Keratinocyte (primary cell): ENCODE measurements at places on chromosomes 2 and 18.

DNA sequence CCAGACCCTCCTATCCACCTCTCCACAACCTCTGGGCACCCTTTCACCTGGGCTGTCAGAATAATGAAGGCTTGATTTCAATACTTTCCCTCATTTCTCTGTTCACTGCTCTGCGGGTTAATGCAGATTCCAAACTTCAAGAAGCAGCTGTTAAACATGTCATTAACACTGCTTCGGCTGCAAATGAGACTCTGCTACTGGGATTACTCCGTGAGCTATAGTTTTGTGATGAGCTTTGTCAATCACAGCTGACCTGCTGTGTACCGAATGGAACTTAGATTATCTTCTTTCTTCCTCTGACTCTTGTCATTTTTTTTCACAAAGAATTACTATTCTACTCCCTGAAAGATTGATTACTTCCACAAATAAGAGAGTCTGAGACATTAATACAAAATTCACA is 160.5 kb downstream of the TMEM182 start:
- no peak for DNase-seq

GRCh38 chr2:238467792-238468191 is 41.1 kb downstream of the ASB1 start:
- no peak for DNase-seq

DNA sequence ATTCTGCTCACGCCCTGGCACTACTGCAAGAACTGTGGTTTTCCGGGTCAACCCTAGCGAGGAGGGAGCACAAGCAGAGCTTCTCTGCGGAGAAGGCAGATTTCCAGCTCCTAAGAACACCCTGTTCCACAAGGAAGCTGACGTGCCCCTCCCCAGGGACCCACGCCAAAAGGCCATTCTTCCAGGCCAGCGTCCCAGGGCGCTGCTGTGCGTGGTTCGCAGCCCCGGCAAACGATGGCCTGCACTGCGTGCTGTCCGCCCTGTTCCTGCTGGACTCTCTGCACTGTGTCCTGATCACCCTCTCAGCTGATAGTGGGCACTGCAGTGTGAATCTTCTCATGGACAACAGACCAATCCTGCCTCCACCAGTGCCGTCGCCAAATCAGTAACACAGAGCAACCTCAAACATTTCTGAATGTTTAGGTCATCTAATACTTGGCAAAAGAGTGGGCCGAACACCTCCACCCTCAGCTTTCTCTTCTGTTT is 49.1 kb downstream of the ADI1 start:
- DNase-seq, result no peak

DNA sequence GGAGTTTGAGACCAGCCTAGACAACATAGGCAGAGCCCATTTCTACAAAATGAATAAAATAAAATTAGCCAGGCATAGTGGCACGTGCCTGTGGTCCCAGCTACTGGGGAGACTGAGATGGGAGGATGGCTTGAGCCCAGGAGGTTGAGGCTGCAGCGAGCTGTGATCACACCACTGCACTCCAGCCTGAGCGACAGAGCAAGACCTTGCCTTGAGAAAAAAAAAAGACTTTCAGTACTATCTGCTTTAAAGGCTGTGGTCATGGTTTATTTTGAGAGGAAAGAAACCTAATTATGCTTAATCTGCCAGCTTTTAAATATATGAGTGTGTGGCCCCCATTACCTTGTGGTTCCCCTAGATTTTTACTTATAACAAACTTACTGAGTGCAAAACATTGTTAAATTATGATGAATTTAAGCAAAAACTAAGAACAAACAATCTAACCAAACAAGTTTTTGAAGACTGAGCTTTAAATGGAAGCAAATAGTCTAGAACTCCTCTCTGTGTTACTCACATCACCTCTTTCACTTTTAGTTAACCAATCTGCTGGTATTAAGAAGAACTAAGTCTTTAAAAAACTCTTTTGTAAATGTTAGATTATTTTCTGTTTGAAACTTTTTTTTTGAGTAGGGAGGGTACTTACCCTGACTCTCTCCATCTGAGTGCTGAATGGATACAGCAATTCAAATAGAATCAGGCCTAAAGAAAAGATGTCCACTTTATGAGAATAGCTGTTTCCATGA is 65.4 kb downstream of the EIF2AK3 start:
- DNase-seq, result no peak

GRCh38 chr2:36352701-36353100 is 2.9 kb upstream of the CRIM1 start:
- DNase-seq, result no peak

DNA sequence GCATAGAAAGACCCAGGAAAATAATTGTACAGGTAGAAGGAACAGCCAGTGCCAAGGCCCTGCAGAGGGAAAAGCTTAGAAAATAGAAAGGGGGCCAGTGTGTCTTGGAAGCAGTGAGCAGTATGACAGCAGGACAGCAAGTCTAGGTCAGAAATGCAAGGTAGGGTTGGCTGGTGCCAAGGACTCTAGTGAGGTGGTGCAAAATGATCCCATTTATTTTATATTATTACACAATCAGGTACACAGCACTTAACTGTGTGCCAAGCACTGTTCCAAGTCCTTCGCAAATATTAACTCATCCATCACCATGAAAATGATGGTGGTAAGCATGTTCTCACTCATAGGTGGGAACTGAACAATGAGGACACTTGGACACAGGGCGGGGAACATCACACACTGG is 100.0 kb downstream of the AQP4 start:
- DNase-seq, result no peak

GRCh38 chr2:102480285-102481195 is 7.5 kb downstream of the SLC9A4 start:
- no peak for DNase-seq

DNA sequence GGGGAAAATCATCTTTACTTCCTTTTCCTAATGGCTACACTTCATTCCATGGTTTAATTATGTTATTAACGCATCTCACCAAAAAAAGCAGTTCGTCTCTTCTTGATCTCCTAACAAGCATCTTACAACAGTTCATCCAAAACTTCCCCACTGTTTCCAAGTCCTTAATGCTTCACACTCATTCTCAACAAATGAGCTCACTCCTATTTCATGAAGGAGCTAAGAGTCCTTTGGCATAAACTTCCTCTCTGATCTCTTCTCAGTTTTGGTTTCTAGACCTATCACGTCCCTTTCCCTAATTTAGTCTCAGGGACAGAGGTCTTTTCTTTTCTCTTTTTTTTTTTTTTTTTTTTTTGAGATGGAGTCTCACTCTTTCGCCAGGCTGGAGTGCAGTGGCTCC is 205.9 kb upstream of the SLC39A10 start:
- no peak for DNase-seq

DNA sequence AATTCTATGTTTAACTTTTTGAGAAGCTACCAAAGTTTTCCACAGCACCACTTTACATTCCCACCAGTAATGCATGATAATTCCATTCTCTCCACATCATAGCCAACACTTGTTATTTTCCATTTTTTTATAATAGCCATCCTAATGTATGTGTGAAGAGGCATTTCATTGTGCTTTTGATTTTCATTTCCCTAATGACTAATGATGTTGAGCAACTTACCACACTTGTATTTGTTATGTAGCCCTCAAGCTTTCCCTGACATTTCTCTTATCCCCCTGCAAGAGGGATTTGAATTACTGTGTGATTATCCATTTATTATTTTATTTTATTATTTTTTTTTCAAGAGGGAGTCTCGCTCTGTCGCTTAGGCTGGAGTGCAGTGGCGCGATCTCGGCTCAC is 23.6 kb upstream of the SOS1 start:
- no peak for DNase-seq

GRCh38 chr2:146561996-146562395 is 1282.8 kb upstream of the ACVR2A start:
- DNase-seq, result no peak

- no peak for DNase-seq
Measured at GRCh38 chr2:197208024-197208423, 102.6 kb downstream of the ANKRD44 start.

DNA sequence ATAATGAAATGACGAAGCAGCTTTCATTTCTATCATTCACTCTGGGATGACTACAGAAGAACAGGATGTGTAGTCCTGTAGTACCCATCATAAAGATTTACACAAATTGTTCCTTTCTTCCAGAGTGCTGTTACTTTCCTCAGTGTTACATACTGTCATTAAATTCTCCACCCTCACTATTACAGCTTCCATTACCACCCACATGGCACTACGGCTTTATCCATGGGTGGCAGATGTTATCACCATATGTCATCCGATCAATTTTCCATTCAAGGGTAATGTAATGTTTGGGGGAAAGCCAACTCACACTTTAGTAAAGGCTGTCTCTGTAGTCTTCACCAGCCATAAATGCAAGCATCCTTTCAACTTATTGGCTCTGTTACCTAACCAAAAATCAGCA is 7.1 kb upstream of the CSRNP3 start:
- no peak for DNase-seq

DNA sequence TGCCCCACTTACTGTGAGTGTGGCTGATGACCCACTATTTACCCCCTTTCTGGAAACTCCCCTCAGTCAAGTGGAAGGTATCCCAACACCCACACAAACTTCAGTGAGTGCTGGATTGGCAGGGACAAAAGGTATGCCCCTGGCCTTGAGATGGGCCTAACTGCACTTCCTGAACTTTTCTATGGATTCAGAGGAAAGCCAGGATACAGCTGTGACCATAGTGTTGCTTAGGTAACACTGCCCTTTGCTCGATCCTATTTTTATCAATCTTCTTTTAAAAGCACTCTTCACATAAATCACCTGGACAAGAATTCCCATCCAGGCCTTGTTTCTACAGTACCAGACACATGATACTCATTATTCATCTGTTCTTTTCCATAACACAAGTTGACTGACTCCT is 671.5 kb upstream of the SLC8A1 start:
- DNase-seq, result no peak

GRCh38 chr2:217150236-217150635 is 290.4 kb upstream of the TNP1 start:
- DNase-seq, result no peak

DNA sequence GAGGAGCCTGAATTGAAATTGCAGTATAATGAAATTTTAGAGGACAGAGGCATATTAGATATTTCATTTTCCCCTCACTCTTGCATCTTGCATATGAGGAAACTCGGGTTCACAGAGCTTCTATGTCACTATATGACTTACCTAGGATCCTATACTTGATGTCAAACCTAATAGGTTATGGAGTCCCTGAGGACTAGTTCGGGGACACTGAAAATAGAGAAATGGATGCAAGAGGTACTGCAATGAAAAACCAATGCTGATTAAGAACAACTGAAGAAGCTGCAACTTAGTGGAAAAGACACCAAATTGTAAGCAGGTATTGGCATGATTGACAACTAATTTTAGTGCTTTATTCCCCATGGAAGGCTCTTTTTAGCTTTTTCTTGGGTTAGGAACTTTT is 210.1 kb downstream of the IKZF2 start:
- DNase-seq, result no peak

DNA sequence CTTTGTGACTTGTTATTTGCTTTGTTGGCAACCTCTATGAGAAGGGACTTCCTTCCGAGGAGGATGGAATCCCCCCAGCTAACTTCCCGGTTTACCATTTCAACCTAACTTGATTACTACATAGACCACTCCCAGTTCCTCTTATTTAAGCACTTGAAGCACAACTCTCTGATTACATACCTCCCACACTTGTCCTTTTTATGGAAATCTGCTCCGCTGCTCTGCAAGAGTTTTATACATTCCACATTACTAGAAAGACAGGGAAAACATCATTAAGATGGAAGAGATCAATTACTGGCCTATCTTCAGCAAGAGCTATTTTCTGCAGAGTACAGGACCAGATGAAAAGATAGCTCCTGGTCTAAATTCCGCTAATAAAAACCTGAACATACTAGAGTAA is 160.0 kb upstream of the PGAP1 start:
- no peak for DNase-seq

DNA sequence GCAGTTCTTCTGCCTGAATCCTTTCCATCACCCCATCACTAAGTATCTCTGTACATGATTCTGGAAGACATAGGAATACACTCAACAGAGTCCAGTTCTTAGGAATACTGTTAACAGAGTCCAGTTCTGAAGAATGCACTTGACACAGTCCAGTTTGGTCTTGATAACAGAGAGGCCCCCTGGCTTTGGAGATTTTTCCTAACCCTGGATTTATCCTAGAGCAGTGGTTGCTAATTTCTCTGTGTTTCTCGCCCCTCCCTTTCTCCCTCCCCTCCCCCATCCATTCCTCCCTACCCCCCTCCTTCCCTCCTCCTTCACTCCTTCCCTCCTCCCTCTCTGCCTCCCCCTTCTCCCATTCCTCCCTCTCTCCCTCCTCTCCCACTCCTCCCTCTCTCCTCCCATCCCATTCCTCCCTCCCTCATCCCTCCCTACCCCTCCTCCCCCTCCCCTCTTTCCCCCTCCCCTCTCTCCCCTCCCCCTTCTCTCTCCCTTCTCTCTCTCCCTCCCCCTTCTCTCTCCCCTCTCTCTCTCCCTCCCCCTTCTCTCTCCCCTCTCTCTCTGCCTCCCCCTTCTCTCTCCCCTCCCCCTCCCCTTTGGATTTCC is 105.4 kb downstream of the RTN4 start:
- DNase-seq, result no peak

GRCh38 chr2:228103379-228103778 is 78.1 kb downstream of the SPHKAP start:
- no peak for DNase-seq

GRCh38 chr18:78803104-78803503 is 176.5 kb upstream of the SALL3 start:
- DNase-seq, result no peak

GRCh38 chr2:112582314-112582746 is 2.1 kb upstream of the CHCHD5 start:
- no peak for DNase-seq

DNA sequence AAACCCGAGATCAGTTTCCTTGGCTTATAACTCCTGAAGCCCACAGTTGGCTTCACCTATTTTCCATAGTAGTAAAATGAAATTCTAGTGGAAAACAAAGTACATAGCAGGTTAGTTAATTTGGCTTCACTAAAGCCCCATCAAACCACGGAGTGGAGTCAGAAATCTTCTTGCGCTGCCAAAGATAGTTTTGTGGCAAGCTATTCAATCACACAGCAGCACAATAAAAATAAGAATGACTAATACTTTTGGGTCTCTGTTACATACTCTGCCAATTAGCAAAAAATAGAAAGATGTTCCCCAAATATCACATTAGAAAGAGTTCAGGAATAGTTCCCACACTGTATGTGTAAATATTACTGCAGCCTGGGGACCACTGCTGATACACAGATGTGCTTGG is 175.2 kb upstream of the NOL4 start:
- DNase-seq, result no peak

DNA sequence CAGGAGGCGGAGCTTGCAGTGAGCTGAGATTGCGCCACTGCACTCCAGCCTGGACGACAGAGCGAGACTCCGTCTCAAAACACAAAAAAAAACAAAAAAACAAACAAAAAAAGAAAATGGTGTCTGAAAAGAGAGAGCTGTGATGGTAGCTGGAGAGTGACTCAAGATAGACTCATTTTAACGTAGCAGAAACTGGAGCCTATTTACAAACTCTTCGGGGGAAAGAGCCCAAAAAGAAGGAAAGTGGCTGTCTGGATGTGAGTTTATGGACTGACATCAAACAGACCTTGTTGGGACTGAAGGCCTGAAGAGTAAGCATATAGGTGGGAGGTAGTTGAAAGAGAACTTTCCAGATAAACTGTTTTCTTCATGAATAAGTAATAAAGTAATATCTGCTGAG is 51.8 kb downstream of the LIMS1 start:
- no peak for DNase-seq
